Stromal cell of bone marrow (primary cell): ENCODE measurements at places on chromosomes 12 and 14.

DNA sequence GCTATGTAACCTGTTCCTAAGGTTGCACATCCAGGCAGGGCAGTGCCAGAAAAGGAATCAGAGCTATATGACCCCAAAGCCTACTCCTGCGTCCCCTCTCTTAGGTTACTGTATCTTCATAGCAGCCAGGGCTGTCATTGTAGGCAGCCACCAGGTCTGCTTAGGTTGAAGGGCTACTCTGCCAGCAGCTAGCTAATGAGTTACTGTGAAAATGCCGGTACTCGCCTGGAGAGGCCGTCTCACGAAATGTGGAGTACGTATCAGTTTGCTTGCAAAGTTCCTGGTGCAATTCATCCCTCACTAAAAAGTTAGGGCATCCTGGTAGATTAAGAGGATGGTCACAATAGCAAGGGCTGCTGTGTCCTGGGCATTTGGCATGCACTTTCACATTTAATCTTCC lies 50.9 kb downstream of the RPH3A start:
- DNase-seq, result no peak

GRCh38 chr12:3558854-3559253 lies 67.9 kb downstream of the PRMT8 start:
- DNase-seq, result no peak

GRCh38 chr14:57345106-57345505 lies 45.3 kb upstream of the NAA30 start:
- no peak for DNase-seq

DNA sequence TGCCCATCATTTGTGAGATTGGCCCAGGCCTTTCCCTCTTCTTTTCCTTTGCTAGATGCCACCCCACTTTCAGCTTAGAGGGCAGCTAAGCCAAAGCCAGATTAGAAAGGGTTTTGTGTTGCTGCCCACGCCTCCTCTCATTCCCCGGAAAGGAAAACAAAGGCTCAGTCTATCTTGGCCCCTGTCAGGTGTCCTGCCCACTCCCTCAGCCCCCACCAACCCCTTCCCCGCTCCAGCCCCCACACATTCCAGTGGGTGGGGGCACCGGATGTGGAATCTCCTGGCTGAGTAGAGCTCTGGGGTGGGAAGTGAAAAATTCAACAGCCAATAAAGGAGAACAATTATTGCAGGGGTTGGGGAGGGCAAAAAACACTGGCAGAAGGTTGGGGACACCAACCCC lies 2.2 kb downstream of the BLOC1S1 start:
- DNase-seq, result no peak
